ENCODE measurements at places on chromosomes 5 and 9.

GRCh38 chr5:56985936-56986625 lies 34.2 kb upstream of the MIER3 start:
- DNase-seq = peak; percentile 14

- no peak for DNase-seq
Measured at GRCh38 chr5:68875351-68875750, 218.5 kb upstream of the SLC30A5 start.

- no peak for DNase-seq
Measured at GRCh38 chr5:177605667-177606066, 5.7 kb downstream of the B4GALT7 start.

- DNase-seq = no peak
Measured at GRCh38 chr9:124334568-124335319, 77.0 kb downstream of the NEK6 start.

GRCh38 chr5:161332343-161332742 lies 214.2 kb downstream of the GABRB2 start:
- no peak for DNase-seq

All from WERI-Rb-1 (cell line).